Activated CD4-positive, alpha-beta T cell treated with anti-CD3 and anti-CD28 coated beads for 24 hours (primary cell): ENCODE measurements at places on chromosomes 16 and 17.

DNA sequence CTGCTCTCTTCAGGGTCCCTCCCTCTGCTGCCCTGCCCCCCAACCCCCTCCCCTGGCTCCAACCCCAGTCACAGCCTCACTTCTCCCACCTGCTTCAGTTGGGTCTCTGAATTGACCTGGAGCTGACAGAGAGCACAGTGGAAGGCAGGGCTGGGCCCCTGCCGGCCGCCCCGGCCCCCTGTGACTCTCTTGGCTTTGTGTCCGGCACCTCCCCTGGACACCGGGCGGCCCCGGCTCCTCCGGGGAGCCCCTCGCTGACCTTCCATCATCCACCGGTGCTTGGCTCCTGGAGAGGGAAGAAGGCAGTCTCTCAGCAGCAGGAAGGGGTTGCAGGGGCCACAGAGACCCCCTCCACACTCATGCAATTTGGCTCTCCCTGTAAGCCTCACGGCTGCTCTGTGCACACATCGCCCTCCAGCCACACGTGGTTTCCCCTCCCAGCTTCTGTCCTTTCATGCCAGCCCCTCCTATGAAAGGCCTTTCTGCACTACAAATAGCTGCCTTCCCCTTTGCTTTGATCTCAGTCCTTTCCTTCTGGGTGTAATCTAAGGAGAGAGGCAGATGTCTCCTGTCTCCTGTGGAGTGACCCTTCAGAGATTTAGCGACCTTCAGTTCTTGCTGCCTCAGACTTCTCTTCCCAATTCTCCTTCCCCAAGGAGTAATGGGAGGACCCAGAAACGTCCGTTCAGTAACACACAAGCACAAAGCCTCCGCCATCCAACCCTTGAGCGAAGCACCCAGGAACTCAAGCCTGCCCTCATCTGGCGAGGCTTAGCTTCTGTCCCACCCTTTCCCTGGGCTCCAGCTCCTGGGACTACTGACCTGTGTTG lies 8.3 kb downstream of the NKIRAS2 start:
- DNase-seq = no peak

DNA sequence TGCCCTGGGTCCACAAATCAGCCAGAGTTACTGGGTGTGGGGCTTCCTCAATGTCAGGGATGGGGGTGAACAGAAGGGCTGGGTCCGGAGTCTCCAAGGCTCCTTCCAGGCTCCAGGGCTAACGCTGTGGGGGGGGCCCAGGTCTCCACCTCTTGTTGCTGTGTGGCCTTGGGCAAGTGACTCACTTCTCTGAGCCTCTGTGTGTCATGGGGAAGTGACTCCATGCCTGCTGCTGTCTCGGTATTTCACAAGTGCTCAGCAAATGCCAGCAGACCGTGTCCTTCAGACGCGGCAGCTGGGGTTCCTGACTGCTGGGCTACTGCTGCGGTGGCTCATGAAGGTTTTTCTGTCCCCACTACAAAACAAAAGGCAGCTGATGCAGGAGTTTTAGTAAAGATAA lies 26.6 kb downstream of the JPH3 start:
- DNase-seq = no peak

DNA sequence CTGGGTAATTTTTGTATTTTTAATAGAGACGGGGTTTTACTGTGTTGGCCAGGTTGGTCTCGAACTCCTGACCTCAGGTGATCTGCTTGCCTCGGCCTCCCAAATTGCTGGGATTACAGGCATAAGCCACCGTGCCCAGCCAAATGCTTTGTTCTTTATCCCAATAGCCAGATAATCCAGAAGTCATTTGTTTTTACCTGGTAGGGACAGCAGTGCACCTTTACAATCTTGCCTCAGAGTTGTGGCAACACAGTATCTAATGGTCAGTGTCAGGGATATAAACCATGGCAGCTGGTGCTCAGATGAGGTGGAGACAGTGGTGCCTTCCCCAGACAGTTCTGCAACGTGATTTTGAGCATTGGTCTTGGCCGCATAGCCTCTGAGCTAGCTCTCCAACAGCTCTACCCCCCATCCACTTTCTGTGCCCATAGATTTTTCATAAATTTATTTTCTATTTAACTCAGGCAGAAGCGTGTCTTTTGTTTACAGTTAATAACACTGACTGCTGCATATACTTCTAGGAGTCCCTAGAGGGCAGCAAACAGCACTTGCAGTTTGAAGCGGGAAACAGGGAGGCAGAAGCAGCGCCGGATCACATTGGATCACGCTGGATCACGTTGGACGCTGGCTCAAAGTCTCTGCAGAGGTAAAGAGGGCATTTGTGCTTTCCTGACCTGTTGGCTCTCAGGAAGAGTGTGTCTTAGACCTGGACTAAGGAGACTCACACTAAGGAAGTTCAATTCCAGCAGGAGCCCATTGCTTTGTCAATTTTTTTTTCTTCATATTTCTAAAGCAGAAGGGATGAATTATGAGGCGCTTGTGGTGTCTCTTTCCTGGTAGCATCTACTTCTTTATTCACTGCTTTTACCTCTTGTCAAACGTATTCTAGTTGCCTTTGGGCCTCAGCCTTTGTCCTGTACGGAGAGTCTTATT lies 5.1 kb upstream of the GGT6 start:
- peak; percentile 38 for DNase-seq

GRCh38 chr16:4159726-4160125 lies 43.5 kb upstream of the ADCY9 start:
- DNase-seq = no peak

DNA sequence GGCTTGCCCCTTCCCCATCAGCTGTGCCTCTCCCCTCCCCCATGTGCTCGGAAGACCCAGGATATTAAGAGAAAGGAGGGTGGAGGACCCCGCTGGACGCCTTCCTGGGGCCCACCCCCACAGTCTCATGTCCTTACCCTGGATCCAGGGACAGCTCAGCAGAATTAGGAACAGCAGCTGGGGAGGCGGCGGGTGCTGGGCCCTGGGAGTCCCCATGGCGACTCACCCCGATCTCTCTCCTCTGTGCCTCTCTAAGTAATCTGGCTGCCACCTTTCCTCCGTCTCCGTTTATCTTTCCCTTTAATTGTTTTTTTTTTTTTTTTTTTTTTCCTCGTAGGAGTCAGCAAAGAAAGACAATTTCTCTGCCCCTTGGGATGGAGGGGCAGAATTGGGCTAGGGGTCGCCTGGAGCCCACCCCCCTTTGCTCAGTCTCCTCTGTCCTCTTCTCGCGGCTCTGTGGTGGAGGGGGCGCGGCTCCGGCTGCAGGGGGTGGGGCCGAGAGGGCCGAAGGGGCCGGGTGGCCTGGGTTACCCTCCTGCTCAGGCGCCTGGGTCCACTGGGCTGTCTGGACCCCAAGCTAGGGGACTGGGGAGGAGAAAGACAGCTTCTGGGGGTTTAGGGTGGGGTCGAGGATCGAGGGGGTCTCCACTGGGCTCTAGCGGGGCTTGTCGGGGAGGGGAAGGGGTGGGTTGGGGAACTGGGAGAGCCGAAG lies 390 bp downstream of the SEZ6L2 start:
- DNase-seq = no peak

DNA sequence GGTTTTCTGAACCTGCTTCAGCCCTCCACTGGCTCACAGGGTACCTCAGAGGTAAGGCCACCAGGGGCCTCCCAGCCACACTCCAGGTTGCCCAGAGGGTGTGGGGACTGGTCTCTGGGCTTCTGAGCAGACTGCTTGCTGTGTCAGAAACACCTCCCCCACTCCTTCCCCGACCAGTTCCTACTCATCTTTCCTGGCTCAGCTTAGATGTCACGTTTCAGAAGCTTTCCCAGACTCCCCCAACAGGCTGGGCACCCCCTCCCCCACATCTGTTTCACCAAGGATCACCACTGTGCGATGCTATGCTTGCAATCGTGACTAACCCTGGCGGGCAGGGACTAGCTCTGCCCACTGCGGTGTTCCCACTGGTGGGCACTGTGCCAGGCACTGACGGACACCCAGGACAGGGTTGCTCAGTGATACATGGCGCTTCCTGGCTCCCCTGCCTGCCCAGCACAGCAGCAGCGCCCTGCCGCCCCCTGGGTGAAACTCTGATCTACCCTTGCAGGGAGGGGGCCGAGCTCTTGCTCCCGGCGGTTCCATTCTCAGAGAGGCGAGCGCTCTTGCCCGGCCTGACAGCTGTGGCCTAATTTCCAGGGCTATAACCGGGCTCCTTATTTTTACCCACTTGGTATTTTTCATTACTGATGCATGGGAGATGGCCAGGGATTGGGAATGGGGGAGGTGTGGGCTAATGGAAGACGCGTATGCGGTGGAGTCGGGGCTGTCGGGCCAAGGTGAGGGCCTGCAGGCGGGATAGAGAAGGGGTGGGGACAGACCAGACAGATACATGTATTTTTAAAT lies 29.4 kb upstream of the MTSS2 start:
- DNase-seq = no peak

DNA sequence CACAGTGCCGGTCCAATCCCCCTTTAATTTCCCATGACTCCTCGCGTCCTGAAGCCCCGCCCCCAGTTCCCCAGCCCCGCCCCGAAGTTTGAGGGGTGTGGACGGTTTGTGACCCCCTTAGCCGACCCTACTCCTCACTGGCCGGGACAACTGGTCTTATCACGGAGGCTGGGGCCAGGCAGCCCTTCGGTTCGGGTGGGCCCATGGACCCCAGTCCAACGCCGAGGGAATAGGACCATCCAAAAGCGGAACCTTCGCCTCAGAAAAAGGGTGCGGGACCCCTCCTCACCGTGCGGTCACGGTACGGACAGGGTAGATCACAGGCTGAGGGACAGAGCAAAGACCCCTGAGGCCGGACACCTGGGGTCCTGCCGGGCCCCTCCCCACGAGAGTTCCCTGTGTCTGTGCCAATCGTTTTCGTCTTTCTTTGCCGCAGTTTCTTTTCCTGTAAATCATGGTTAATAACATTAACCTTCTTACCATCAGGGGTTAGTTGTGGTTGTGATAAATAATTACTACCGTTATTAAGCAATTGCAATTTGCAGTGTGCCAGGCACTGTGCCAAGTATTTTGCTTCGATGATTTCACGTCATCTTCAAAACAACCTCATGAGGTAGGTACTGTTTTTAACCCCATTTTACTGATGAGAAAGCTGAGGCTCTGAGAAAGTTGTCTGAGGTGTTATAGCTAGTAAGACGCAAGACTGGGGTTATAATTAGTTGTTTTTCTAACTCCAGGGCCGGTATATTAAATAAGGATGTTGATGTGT lies 543 bp downstream of the TMUB2 start:
- DNase-seq = no peak

DNA sequence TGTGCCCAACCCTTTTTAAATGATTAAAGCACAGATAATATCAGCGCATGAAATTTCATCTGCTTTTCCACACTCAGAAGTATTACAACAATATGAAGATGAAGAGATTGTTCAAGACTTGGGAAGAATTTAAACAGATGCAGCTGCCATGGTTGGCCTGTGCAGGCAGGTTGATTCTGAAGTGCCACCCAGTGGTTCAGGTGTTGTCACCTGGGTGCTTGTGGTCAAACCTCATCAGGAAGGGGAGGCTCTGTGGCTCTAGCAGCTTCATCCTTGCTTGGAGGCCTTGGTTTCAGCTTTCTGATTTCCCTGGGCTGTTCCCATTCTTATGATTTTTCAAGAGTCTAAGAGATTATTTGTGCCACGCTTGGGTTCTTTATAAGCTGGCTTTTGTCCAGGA lies 22.2 kb upstream of the CLEC18C start:
- no peak for DNase-seq

DNA sequence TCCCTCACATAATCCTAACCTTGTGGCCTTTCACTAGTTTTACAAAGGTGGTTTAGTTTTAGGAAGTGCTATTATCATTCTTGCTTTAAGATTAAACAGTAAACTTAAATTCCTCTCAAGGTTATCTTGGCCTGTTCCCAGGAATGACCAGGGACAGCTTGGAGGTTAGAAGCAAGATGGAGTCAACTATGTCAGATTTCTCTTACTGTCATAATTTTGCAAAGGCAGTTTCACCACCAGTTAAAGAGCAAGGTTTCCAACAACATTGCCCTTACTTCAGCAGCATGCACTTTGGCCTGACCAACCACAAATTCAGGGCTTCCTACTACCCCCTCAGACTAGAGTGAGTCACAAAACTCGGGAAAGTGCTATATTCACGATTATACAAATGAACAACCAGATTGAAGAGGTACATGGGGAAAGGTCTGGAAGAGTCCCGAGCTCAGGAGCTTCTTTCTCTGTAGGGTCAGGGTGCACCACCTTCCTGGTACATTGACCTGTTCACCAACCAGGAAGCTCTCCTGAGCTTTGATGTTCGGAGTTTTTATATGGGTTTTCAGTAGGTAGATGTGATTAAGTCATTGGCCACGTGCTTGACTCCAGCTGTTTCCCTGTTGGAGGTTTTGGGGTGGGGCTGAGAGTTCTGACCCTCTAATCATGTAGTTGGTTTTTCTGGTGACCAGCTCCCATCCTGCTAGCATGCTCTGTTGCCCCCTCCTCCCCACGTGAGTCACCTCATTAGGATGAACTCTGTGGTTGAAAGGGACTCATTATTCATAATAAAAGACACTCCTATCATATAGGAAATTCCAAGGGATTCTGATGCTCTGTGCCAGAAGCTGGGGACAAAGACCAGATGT lies 19.4 kb downstream of the RHOT1 start:
- no peak for DNase-seq
